ENCODE measurements at places on chromosomes 2 and 18.
A peak's percentile ranks its signal among the peaks of the same experiment; 100 is the strongest.

DNA sequence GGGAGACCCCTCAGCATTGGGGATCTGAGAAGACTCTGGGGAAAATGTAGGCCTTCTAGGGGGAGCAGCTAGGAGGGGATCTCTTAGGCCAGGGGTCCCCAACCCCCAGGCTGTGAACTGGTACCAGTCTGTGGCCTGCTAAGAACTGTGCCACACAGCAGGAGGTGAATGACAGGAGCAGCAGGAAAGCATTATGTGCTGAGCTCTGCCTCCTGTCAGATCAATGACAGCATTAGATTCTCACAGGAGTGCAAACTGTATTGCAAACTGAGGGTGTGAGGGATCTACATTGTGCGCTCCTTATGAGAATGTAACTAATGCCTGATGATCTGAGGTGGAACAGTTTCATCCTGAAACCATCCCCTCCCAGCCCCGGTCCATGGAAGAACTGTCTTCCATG is 127.3 kb downstream of the SCG2 start:
- no peak for DNase-seq

DNA sequence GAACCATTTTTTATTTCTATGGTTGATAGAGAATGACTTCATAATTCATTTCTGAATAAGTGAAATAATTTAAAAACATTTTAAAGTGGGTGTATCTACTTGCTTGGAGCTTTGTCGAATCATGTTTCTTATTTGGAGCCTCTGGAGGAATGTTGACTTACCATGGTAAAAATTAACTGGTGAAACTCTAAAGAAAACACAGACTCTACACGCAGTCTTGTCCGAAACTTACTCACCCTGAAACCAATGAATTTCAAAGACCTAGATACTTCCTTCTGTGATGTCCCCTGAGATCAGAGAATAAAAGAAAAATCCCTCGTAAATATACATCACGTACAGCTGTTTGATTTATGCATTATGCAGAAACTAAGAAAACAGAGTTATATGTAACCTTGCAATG is 665.2 kb upstream of the NRXN1 start:
- no peak for DNase-seq

GRCh38 chr2:29270701-29271121 is 155.5 kb downstream of the CLIP4 start:
- no peak for DNase-seq

- DNase-seq = peak; percentile 80
These were observed at the start of gene EPAS1 for GRCh38 chr2:46296840-46297545. TSS of gene EPAS1 (plus strand) at chr2:46297407. CDS start at chr2:46297912, 505 bp downstream.

DNA sequence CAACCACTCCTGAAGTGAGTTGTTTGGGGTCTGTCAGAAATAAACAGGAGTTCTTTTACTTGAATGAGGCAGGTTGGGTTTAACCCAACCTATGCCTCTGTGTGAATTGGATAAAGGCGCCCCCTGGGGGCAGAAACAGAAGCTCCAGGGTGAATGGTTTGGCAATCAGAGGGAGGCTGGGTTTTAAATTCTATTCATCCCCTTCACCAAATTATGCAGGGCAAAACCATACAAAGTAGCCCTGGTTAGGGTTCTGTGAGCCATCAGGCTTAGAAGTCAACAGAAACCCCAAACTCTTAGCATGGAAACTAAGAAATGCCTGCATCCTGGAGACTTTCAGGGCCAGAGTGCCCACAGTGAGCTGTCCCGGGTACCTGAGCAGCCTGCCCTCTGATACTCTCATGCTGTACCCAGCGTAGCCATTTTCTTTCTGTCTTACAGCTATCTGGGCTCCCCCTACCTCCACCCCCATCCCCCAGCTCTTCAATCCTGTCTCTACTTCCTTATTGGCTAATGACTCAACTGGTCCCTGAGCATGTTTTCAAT is 241.5 kb downstream of the ICOS start:
- DNase-seq = peak; percentile 21

DNA sequence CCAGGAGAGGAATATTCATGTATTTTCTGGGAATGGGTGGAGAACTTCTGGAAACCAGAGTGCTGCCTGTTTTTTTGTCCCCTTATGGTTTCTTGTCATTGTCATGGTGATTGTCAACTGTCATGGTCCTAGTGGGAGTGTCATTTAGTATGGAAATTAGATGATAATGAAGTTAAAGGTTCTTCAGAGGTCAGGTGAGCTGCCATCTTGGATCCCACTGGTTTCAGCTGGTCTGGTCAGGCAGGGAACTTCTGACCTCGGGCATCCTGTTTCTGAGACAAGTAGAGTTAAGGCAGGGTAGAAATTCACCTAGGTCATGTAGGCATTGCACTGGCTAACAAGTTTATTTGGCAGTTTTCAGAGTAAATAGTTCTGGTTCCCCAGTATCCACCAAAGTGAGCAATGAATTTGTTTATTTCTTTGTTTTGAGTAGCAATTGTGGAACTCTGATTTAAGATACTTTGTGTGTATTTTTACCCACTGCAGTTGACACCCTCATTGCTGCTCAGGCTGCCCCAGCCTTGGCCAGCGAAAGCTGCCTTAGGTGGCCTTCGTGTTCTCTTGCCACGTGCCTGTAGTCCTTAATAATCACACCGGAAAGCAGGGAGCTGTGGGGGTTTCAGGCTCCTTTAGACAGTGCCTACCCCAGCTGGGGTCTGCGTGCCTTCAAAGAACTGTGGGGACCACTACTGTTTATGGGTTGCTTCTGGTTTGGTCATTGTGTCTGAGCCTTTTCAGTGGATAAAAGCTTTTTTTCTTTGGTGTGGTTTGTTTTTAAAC is 48.7 kb downstream of the NCK2 start:
- no peak for DNase-seq

- DNase-seq = no peak
These were observed 753.2 kb downstream of the ADCYAP1 start for GRCh38 chr18:1657876-1658275.

DNA sequence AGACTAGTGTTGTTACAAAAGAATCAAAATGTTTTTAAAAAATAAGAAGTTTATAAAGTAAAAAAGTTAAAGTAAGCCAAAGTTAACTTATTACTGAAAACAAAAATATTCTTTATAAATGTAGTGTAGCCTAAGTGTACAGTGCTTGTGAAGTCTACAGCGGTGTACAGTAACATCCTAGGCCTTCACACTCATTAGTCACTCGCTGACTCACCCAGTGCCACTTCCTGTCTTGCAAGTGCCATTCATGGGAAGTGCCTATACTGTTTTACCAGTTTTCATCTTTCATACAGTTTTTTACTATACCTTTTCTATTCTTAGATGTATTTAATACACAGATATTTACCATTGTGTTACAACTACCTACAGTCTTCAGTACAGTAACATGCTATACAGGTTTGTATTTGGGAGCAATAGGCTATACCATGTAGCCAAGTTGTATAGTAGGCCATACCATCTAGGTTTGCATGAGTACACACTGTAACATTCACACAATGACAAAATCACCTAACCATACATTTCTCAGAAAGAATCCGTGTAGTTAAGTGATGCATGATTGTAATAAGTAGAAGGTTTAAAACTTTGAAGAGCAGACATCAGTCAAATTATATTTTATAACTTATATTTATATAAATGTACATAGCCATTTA is 13.4 kb downstream of the SERPINB7 start:
- no peak for DNase-seq

GRCh38 chr2:20050104-20050645 is 1.3 kb downstream of the LAPTM4A start:
- peak; percentile 86 for DNase-seq

GRCh38 chr2:143150287-143150686 is 21.1 kb downstream of the ARHGAP15 start:
- no peak for DNase-seq

- no peak for DNase-seq
These were observed 64.8 kb downstream of the NCAPH start for GRCh38 chr2:96400049-96401000.

GRCh38 chr18:3753106-3753505 is 303.1 kb downstream of the TGIF1 start:
- DNase-seq = no peak

- no peak for DNase-seq
These were observed 318.8 kb upstream of the TMEFF2 start for GRCh38 chr2:192513575-192513974.

DNA sequence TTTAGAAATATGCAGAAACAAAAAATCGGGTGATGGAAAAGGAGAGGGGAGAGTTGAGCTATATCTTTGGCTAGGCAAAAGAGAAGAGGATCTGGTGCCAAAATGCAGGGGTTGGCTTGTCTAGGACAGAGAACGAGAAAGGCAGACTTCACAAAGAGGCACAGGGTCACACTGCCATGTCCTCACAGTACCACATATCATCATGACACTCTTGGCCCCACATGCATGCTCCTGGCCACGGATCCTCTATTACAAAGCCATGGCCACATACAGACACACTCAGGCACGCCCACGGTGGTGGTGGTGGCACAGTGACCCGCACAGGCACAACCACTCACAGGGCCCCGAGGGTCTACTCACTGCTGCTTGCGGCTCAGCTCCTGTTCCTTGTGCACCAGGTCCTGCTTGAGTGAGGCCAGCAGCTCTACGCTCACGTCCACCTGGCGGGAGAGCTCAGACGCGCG is 15.9 kb downstream of the FBXO41 start:
- DNase-seq = no peak

DNA sequence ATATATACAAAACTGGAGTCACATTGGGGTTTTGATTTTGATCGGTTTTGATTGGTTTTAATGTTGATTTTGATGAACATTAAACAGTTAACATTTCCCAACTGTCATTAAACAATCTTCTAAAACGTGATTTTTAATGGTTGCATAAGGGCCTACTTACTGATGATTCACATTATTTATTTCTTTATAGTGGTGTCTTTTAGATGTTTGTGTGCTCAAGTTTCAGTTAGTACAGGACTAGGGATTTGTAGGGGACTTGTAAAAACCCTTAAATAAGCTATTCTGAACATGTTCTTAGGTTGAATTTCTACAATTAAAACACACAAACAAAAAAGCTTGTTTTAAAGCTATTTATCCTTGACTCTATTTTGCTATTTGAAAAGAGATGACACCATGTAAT is 61.6 kb downstream of the TTC21B start:
- no peak for DNase-seq
